ENCODE measurements at places on chromosomes 1 and 21.

GRCh38 chr1:18783705-18784481 is 75.6 kb downstream of the TAS1R2 start:
- DNase-seq: no peak

- no peak for DNase-seq
These were observed 3.0 kb upstream of the SOD1 start for GRCh38 chr21:31656199-31657095.

GRCh38 chr21:42456457-42456856 is 39.6 kb downstream of the RSPH1 start:
- DNase-seq: no peak

DNA sequence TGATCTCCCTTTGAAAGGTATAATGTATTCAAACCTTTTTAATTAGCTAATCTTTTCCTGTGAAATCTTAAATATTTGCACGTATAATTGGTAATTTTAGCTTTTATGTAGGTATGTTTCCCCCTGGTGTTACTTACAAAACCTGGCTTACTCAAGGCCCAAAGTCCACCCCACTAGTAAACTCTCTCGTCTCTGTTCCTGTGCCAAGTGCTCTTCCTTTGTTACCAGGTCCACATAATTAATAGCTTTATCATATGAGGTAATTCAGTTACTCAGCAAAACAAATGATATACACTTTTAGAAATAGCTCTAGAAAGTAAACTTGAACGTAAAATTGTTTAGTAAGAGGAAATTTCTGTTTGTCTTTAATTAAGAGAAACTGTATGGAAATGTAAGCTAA is 36.7 kb downstream of the NFIA start:
- no peak for DNase-seq

- no peak for DNase-seq
These were observed 7.9 kb downstream of the KIF21B start for GRCh38 chr1:201015551-201016091.

- no peak for DNase-seq
These were observed 175.8 kb downstream of the SDCCAG8 start for GRCh38 chr1:243431591-243431990.

Measured in left lobe of liver (tissue), 2 donors.